ENCODE measurements at places on chromosomes 7 and 10.

GRCh38 chr10:120702032-120702431 is 149.1 kb upstream of the WDR11 start:
- no peak for DNase-seq

- no peak for DNase-seq
Observed at GRCh38 chr10:10477844-10478243, 539.8 kb upstream of the CELF2 start.

GRCh38 chr10:132289439-132289838 is 18.3 kb downstream of the STK32C start:
- DNase-seq = no peak

- no peak for DNase-seq
Observed at GRCh38 chr7:15628876-15629275, 57.6 kb downstream of the MEOX2 start.

- DNase-seq = no peak
Observed at GRCh38 chr10:34647875-34648865, 166.9 kb downstream of the PARD3 start.

DNA sequence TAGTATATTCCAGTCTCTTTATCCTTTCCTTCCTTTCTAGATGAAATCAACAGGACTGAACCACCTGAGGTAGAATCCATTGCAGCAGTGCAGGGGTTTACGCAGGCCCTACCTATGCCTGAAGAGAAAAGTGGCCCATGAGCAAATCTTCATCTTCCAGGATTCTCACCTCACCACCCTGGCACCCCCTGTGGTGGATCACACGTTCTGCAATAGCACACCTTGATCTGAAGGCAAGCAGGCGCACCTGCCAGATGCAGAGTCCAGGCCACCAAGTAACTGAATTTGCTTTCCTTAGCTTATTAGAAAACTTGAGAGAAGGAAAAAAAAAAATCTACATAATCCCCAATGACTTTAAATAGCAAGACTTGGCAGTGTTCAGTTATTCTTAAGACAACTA is 121.4 kb downstream of the PIP4K2A start:
- DNase-seq = no peak

DNA sequence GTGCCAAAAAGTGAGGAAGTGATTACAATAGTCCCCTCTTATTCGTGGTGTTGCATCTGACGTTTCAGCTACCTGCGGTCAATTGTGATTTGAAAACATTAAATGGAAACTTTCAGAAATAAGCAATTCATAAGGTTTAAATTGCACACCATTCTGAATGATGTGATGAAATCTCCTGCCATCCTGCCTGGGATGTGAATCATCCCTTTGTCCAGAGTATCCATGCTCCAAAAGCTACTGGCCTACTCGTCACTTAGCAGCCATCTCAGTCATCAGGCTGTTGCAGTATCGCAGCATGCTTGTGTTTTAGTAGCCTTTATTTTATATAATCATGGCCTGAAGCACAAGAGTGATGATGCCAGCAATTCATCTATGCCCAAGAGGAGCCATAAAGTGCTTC is 97.7 kb upstream of the CDCA7L start:
- DNase-seq = no peak

GRCh38 chr7:129989466-129989865 is 36.7 kb upstream of the UBE2H start:
- no peak for DNase-seq

- no peak for DNase-seq
Observed at GRCh38 chr10:111745982-111746381, 437.6 kb downstream of the GPAM start.

GRCh38 chr7:39691821-39692220 is 68.4 kb downstream of the RALA start:
- no peak for DNase-seq

GRCh38 chr10:28492116-28492920 is 40.6 kb upstream of the WAC start:
- peak; percentile 59 for DNase-seq

- no peak for DNase-seq
Observed at GRCh38 chr10:13388478-13389230, 40.6 kb upstream of the SEPHS1 start.

DNA sequence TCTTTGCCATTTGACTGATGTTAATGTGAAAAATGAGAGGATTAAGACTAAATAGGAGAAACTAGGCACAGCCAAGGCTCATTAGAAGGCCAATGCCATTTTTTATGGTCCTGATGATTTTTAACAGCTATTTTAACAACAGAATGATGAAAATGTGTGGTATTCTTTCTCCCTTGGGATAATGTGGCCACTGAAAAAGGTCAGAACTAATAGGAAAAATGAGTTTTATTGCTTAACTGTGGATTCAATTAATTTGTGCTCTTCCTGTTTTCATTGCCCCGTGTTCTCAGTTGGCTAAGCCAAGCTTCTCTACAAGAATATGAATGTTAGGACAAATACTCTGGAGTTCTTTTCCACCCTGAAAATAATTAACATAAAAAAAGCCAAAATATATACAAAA is 56.6 kb downstream of the BMPER start:
- DNase-seq = no peak

- no peak for DNase-seq
Observed at GRCh38 chr7:39588416-39588815, 22.2 kb downstream of the YAE1 start.

GRCh38 chr10:110147961-110148360 is 59.4 kb upstream of the MXI1 start:
- DNase-seq = no peak

Data from CD14-positive monocyte (primary cell).